Esophagus squamous epithelium (tissue), 5 donors: ENCODE measurements at places on chromosomes 2 and 18.

DNA sequence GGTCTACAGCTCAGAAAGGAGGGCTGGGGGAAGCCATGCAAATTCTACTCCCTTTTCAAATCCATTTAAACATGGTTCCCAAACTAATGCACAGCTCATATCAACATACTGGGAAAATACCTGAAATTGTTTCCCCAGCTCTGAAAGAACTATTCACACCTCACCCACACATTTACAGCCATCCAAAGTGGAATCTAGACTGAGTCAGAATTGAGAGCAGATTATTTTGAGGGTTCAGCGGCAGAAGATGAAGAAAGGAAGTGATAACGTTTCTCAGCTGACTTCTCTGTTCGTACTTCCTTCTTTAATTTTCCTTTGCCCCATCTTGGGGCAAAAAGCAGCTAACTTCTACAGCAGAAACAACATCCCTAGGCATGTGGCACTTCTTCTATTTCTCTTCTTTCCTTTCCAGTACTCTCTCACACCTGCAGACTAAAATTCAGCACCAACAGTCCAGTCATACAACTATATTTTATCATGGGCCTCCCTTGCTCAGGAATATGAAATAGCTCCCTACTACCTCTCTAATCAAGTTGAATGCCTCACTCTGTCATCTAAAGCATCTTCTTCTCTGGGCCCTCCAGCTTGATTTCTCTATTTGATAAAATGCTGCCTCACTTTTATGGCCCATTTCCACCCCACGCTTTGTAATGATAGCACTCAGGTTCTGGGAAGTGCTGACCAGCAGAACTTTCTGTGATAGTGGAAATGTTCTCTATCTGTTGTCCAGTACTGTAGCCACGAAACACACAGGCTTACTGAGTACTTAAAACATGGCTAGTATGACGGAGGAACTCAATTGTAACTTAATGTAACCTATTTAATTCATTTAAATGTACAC is 35.9 kb downstream of the ARHGAP25 start:
- DNase-seq: no peak

GRCh38 chr2:98649135-98649991 is 41.0 kb downstream of the UNC50 start:
- DNase-seq: peak; percentile 19

- DNase-seq: no peak
Observed at GRCh38 chr2:11389551-11390398, 45.3 kb upstream of the ROCK2 start.

GRCh38 chr2:8317418-8317817 is 364.4 kb upstream of the ID2 start:
- DNase-seq: no peak

DNA sequence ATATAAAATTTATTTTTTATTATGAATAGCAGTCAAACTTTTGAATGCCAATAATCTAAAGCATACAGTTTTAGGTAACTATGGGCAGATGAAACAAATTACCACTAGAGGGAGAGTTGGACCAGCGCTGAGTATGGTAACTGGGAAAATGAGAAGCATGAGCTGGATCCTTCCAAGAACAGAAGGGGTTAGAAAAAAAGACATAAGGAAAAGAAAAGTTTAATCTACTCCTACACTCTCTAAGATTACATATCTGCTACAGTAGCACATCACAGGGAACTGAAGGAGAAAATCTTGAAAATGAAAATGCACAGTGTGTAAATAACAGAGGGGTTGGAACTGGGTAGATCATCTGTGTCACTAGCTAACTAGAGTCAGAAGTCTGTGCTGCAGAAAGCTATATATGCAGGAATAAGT is 15.5 kb downstream of the REG3G start:
- no peak for DNase-seq

DNA sequence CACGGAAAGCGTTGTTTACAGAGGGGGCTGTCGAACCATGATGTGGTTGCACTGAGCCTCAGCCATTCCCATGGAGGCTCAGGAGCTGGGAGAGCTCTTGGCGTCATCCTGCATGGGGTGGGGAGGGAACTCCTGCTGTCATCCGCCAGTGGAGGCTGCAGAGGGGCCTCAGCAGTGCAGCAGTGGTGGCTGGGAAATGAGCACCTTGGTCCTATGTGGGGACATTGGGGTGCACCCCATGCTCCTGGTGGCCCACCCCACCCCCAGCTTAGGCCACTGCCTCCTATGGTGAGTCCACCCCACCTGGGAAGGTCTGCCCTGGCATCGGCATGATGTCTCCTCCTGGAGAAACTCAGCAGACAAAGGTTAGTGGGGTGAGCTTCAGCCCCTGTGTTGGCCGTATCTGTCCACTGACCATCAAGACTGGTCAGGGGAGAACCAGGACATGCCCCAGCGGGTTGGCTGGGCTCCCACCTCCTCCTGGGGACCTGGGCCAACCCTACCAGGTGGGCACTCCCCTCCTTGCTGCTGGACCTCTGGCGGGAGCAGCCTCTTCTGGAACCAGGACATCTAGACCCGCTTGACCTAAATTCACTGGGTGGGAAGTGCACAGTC is 67.8 kb upstream of the HDAC4 start:
- no peak for DNase-seq

- DNase-seq: no peak
Observed at GRCh38 chr2:24832073-24832461, 38.8 kb downstream of the CENPO start.

- no peak for DNase-seq
Observed at GRCh38 chr2:142980246-142981068, 103.0 kb downstream of the KYNU start.
